Stimulated activated CD4-positive, alpha-beta T cell treated with anti-CD3 and anti-CD28 coated beads, Interleukin-15, amount 100 ng/mL, for 1 hour (primary cell): ENCODE measurements at places on chromosomes 1 and 21.

- DNase-seq, result no peak
These were observed 16.8 kb downstream of the PHTF1 start for GRCh38 chr1:113742515-113742914.

DNA sequence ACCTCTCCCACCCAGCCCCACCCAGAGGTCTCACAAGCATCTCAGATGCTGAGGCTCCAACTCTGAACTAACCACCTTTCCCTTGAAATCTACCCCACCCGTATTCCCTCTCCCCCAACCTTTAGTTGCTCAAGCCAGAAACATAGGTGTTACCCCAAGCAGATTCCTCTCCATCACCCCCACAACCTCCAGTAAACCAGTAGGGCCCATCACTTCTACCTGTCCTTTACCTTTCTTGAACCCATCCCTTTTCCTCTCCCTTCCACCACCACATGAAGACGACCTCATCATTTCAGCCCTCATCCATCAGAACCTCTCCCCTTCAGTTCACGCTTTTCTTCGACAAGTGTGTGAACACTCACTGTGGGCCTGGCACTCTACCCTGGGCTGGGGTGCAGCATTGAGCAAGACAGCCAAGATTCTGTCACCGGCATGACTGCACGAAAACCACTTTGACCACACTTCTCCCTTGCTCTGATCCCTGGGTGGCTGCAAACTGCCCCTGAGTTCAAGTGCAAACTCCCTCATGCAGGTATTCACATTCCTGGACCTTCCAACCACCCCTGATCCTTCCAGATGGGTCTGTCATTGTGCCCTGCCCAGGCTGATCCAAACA is 65.5 kb upstream of the LAPTM5 start:
- DNase-seq, result no peak

DNA sequence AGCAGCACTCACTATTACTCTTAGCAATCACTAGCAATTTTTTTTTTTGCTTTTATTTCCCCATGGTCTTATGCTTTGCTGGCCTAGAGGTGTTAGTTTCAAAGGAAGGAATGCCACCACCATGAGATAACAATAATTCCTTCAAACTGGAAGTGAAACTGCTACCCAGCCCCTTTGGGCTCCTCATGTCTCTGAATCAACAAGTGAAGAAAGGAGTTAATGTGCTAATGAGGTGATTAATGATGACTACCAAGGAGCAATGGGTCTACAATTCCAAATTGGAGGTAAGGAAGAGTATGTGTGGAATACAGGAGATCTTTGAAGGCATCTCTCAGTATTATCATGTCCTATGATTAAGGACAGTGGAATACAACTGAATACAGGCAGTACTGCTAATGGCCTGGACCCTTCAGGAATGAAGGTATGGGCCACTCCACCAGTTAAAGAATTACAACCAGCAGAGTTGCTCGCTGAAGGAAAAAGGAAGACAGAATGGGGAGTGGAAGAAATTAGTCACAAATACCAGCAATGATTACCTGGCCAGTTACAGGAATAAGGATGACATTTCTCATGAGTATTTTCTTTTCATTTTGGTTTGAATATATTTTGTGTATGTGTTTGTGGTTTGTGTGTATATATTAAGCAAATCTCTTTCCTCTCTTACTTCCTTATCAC is 652.9 kb downstream of the ADGRL2 start:
- no peak for DNase-seq

DNA sequence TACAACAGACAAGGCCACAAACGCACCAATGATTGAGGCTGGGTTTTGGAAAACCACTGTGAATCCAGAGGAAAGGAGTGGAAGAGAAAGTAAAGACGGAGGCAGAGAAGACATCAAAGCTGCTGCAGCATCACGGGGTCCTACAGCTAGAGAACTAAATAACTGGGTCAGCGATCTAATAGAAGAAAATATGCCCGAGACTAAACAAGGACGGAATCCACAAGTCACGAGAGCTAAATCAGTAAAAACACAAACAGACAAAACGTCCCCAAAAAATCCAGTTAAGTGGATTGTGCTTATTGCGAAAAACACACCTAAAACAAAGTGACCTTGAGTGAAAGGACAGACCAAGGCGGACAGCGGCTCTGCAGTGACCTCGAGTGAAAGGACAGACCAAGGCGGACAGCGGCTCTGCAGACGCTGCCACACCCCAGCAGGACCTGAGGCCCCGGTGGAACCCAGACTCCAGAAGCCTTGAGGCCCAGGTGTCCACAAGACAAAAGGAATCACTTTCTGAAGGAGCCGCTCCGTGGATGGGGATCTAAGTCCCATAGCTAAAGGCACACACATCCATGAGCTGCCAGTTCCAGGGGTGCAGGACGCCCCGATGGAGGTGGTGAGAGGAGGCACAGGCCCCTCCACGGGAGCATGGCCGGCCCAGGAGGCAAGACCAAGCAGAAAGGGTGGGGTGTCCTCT is 6.0 kb downstream of the FTCD start:
- no peak for DNase-seq

- DNase-seq, result no peak
These were observed 75.2 kb upstream of the B3GALT5 start for GRCh38 chr21:39537571-39537970.

GRCh38 chr1:113129529-113130185 is 56.7 kb downstream of the LRIG2 start:
- DNase-seq, result no peak

DNA sequence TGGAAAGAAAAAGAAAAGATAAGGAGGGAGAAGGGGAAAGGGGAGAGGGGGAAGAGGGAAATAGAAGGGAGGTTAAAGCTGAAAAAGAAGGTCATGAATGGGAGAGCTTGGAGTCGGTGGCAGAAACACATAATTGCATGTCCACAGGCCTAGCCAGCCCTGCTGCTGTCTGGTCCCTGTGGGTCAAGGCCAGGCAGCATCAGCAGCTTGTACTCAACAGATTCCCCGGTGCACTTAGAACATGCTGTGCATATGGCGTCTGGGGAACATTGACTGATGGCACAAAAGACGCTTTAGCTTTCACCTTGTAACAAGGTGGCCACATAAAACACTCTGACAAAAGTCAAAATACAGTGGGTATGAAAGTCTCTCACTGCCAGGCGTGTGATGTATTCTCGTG is 25.9 kb downstream of the COG2 start:
- DNase-seq, result no peak

DNA sequence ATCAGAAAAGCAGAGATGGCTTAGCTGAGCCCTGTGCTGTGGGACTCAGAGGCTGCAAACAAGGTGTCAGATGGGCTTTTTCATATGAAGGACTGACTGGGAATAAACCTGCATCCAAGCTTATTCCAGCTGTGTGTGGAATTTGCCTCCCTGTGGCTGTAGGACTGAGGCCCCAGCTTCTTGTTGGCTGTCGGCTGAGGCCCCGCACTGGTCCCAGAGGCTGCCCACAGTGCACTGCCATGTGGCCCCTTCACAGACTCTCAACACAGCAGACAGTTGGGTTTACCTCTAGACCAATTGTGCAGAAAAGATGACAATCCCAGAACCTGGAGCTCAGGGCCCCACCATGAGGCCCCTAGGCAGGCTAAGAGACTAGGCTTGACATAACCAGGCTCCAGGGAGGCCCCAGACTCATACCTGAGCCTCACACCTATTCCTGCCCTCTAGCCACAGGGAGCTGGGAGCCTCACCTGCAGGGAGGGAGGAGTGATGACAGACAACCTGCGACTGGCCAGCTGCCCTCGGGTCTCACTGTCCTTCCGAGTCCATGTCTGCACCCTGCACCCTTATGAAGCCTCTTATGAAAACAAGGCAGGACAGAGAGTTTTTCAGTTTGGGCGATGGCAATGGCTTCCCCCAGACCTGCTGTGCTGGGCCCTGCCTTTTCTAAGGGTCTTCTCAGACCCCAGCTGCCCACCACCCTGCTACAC is 615.5 kb downstream of the NPHP4 start:
- no peak for DNase-seq

DNA sequence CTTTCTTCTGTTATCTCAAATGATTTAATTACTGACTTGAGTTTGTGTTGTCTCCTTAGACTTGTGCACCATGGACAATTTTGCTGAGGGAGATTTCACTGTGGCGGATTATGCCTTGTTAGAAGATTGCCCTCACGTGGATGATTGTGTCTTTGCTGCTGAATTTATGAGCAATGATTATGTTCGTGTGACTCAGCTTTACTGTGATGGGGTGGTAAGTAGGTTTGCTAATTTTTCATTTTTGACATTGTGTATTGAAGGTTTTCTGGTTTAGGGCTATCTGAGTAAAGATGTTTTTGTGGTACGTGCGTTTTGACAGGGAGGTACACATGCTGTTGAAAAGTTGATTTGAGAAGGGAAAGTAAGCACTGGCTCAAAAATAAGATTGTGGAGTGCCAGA is 14.1 kb downstream of the TTC3 start:
- DNase-seq, result no peak

DNA sequence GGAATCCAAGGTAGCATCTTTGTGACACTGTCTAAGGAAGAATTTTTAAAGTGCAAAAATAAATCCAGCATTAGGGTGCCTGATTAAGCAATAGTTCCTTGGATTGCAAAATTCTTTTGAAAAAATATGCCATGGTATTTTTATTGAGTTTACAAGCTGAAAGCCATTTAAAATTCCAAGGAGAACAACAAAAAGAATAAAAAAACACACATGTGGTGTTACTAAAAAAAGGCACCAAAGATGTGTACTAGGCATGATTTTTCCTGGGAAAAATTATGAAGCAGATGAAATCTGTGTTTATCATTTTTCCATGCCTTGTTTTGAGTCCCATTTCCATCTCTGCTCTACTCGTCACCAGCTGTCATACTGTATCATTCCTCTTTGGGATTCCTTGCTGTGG is 157.0 kb upstream of the ZNHIT6 start:
- DNase-seq, result no peak

DNA sequence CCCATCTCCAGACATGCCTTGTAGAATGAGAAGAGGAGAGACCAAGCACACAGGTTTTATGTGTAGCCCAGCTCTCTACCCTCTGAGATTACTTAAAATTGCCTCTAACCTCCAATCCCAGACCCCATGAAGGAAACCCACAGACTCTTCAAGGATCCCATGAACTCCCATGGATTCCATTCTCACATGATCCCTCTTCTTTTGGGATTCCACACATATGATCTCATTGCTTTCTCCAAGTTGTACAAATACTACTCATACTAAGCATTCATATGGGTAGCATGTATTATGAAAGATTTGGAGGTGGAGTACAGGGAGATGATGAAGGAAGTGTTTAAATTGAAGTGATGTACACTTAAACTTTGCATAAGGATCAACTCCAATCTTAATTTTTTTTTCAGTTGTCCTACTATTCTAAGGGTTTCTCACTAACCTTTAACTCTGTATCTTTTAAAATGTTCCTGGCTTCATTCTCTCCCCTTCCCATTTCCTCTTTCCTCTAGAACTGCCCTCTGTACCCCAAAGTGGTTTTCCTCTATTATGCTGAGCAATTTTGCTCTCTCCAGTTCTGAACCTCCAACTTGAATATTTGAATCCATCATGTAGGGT is 41.6 kb downstream of the MFSD2A start:
- no peak for DNase-seq

DNA sequence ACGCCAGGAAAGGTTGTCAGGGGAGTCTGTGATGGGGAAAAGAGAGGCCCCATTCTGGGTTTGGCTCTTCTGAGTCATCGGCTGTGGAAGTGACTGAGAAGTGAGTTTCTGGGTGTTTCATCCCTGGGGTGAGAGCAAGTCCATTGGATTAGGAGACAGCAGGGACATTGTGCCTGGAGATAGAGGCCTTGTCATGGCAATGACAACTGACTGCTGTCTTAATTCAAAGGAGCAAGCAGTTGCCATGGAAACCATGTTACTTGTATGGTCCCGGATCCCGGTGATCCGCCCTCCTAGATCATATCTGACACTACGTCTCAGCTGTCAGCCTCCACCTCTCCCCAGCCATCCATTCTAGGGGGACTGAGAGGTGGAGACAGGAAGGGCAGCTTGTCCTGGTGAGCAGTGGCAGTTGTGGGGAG is 34.4 kb downstream of the KIAA0040 start:
- DNase-seq, result no peak

GRCh38 chr21:16193496-16194094 is 463.8 kb downstream of the USP25 start:
- DNase-seq, result no peak

DNA sequence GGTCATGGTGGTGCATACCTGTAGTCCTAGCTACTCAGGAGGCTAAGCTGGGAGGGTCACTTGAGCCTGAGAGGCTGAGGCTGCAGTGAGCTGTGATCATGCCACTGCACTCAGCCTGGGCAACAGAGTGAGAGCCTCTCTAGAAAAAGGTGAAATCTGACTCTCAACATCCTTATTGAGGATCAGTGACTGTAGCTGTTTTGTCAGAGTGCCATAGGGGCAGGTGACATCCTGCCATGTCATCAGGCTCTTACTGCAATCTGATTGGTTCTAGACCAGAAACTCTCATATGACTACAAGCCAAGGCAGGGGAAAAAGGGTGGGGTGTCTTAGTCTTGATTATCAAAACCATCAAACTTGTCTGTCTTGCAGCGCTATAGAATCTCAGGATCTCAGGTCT is 62.8 kb upstream of the NGF start:
- no peak for DNase-seq

DNA sequence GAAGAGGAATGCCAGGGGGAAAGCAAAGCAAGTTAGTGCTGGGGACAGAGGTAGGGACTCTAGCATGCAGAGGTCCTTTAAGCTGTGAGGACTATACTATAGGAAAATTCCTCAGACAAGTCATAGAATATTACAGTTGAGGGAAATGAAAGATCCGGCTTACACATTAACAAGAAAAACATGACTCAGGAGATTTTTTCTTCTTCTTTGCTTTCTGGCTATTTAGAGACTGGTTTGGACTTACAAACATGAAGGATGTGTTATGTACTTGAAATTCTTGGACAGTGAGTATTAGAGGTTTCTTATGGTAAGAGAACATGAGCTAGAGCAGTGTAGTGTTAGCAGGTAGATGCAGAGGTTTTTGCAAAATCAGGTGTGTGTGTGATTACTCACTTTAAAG is 24.9 kb downstream of the USP25 start:
- DNase-seq, result no peak

GRCh38 chr1:167447521-167448136 is 70.7 kb downstream of the CD247 start:
- DNase-seq, result peak; percentile 43

GRCh38 chr1:26225033-26225831 is 8.8 kb upstream of the CEP85 start:
- peak; percentile 42 for DNase-seq

DNA sequence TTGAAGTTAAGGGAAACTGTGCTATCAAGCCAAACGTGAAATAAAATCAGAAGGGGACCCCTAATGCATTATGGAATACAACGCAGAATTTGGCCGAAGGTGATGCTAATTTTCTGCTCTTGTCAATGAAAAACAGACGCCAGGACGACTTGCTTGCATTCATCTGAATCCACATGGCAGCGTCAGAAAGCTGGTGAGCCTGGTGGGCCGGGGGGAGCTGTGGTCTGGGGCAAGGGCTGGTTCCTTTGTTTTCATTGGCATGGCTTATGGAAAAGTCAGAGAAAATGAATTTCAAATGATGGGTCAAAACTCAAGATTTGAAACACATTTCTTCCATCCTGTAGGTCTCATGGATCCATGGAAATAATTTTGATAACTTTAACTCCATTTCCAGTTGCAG is 86.4 kb upstream of the RUNX1 start:
- no peak for DNase-seq

- no peak for DNase-seq
These were observed 64.0 kb upstream of the KIF1B start for GRCh38 chr1:10146391-10146790.

- DNase-seq, result peak; percentile 36
These were observed 5.5 kb downstream of the FBXO2 start for GRCh38 chr1:11648732-11649158.

GRCh38 chr1:209268479-209268878 is 315.0 kb upstream of the CAMK1G start:
- no peak for DNase-seq

GRCh38 chr1:66346873-66347272 is 187.1 kb upstream of the SGIP1 start:
- no peak for DNase-seq
